ENCODE measurements at places on chromosomes 5 and 9.

GRCh38 chr9:82519332-82519731, 530.8 kb downstream of the SPATA31D1 start:
- no peak for DNase-seq

- DNase-seq, result no peak
Observed at GRCh38 chr5:172723508-172723907, 47.5 kb downstream of the DUSP1 start.

DNA sequence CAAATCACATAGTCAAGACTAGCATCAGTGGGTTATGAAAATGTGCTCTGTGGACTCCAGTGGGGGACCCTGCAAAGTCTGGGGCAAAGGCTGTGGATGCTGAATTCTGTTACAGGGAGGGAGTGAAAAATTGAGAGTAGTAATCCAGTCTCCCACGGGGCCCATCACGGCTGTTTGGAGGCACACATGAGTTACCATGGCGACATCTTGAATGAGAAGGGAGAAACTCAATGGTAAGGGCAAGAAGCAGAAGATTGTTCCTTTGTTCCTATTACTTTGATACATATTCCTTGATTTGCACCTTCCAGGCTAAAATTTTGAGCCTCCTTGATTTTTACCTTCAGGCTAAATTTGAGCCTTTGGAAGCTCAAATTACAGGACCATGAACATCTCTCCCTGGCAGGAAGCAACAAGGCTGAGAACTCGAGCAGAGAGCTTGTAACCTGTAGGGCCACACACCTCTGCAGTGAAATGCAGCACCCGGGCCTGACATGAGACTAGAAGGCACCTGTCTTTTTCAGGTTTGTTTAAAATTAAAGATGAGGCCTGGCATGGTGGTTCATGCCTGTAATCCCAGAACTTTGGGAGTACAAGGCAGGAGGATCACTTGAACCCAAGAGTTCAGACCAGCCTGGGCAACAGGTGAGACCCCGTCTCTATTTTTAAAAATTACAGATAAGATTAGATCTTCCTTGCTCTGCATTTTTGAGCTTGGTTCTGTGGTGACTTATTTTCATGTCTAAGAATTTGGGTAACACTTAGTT, 31.0 kb upstream of the ZFR start:
- no peak for DNase-seq

GRCh38 chr9:124465736-124466135, 15.5 kb downstream of the ADGRD2 start:
- DNase-seq, result no peak

DNA sequence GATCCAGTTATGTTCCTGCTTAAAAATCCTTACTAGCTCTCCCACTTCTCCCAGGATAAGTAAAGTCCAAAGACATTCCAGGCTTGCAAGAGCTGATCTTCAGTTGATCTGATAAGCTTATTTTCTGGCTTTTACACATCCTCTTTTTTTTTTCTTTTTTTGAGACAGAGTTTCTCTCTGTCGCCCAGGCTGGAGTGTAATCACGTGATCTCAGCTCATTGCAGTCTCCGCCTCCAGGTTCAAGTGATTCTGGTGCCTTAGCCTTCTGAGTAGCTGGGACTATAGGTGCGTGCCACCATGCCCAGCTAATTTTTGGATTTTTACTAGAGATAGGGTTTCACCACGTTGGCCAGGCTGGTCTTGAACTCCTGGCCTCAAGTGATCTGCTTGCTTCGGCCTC, 37.3 kb upstream of the PTPN3 start:
- no peak for DNase-seq

- DNase-seq, result no peak
Observed at GRCh38 chr5:154648706-154649105, 106.5 kb upstream of the LARP1 start.

DNA sequence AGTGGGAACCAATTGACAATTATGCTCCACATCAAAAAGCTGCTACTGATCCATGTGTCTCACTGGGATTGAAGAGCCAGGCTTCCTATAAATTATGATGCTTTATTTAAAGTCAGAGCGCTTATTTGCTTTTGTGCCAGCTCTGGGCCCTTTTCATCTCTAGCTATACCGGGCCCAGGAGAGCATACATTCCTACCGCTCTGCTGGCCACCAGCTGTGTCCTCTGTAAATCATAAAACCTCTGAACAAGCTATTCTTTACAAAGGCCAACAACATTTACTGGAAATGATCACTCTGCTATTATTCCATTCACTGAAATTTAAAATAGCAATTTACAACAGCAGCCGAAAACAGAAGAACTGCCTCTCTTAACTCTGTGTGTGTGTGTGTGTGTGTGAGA, 86.6 kb downstream of the ZNF608 start:
- DNase-seq, result no peak

- no peak for DNase-seq
Observed at GRCh38 chr5:15821506-15821905, 321.5 kb downstream of the FBXL7 start.

- DNase-seq, result no peak
Observed at GRCh38 chr5:87042554-87042953, 225.1 kb upstream of the RASA1 start.

Measured in smooth muscle cell of the brain vasculature (primary cell).